PC-9 (cell line): ENCODE measurements at places on chromosomes 16 and 17. TPM values are rescaled to one million over a fixed set of nuclear protein-coding genes. Genes with fewer than 3 reads are reported as not detected.

DNA sequence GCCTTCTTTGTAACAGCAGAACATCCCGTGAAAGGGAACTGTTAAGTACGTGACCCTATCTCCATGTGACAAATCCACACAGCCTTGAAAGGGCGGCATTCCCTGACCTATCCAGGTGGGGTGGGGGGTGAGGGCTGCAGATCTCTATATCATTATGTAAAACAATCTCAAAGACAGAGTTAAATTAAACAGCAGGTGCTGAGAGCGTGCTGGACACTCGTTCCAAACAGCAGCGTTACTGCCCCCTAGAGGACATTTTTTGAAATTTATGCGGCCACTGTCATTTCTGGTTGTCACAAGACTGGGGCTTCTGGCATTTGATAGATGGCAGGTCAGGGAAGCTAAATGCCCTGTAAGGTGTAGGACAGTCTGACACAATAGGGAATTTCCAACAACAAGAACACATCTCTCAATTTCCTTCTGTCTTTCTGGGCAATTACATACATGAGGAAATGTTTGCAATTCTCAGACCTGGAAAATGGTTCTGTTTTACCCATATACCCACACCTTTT, 6.7 kb upstream of the SLC25A39 start:
- peak; percentile 74 for DNase-seq

DNA sequence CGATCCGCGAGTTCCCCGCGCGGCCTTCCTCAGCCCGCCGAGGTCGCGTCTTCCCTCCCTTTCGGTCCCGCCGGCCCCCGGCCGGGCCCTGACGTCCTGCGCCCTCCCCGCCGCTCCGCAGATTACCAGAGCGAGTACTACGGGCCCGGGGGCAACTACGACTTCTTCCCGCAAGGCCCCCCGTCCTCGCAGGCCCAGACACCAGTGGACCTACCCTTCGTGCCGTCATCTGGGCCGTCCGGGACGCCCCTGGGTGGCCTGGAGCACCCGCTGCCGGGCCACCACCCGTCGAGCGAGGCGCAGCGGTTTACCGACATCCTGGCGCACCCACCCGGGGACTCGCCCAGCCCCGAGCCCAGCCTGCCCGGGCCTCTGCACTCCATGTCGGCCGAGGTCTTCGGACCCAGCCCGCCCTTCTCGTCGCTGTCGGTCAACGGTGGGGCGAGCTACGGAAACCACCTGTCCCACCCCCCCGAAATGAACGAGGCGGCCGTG, 5.4 kb downstream of the LHX1 start:
- no peak for DNase-seq

DNA sequence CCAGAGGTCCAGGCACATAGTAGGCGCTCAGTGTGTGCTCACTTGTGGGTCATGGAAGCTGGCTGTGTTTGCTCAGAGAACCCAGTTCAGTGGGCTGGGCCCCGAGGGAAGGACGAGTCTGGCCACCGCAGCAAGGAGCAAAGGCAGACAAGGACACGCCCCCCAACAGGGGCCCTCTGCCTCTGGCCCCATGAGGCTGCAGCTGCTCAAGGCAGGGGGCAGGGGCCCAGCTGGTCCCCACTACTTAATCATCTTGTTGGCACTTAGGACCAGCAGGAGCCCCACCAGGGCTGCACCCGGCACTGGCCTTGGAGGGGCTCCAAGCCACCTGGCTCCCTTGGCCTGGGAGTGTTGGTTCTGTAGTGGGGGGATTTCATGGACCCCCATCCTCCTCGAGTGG, 16.1 kb downstream of the KCNJ12 start:
- no peak for DNase-seq

- DNase-seq: no peak
Measured at GRCh38 chr17:78727476-78728229, 54.4 kb downstream of the CYTH1 start.

- no peak for DNase-seq
Measured at GRCh38 chr17:69503711-69504110, 89.2 kb downstream of the MAP2K6 start.

DNA sequence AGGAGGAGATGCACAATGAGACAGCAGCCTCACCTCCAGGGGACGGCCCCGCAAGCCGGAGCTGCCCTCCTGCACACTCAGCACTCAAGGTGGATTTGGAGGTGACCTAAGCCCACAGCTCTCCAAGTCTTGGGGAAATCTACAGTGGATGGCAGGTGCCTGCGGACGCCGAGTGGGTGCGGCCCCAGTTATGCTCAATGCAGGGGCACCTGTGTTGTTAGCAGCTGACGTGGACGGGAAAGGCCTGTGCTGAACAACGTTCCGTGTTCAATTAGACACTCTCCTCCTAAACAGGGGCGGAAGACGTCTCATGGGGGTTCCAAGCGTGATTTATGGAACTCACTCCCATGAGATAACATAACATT, 22.0 kb upstream of the METRNL start:
- DNase-seq: no peak

- peak; percentile 95 for DNase-seq
Measured at GRCh38 chr16:74774223-74775139, at the start of gene FA2H. FA2H (minus strand) TSS chr16:74774820; CDS start chr16:74774755, 65 bp downstream.

GRCh38 chr17:15510361-15510760, 42.9 kb upstream of the CDRT4 start:
- peak; percentile 4 for DNase-seq

Gene SNAI3
- 1.3 and 2.0 TPM in 2 replicates for total RNA-seq

Gene GUCY2D
- total RNA-seq: 0.79 TPM in 1 of 2 replicates, not detected in the other
